ENCODE measurements at places on chromosomes 12 and 14.
A peak's percentile ranks its signal among the peaks of the same experiment; 100 is the strongest.

GRCh38 chr12:120254809-120255208 lies 10.7 kb downstream of the PXN start:
- DNase-seq, result no peak

GRCh38 chr12:14893506-14894250 lies 8.0 kb upstream of the MGP start:
- DNase-seq, result no peak

DNA sequence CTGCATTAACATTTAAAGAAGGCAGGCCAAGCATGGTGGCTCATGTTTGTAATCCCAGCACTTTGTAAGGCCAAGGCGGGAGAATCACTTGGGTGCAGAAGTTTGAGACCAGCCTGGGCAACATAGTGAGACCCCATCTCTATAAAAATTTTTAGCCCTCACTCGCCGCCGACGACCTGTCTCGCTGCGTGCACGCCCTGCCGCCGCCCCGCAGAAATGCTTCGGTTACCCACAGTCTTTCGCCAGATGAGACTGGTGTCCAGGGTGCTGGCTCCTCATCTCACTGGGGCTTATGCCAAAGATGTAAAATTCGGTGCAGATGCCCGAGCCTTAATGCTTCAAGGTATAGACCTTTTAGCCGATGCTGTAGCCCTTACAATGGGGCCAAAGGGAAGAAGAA lies 10.8 kb upstream of the RBMS2 start:
- DNase-seq, result no peak

- DNase-seq, result no peak
Measured at GRCh38 chr12:57049890-57050289, at the start of gene MYO1A. TSS of gene MYO1A (minus strand) at chr12:57050129. CDS start at chr12:57048323, 1,806 bp downstream.

GRCh38 chr12:29569132-29569757 lies 71.8 kb upstream of the OVCH1 start:
- no peak for DNase-seq

DNA sequence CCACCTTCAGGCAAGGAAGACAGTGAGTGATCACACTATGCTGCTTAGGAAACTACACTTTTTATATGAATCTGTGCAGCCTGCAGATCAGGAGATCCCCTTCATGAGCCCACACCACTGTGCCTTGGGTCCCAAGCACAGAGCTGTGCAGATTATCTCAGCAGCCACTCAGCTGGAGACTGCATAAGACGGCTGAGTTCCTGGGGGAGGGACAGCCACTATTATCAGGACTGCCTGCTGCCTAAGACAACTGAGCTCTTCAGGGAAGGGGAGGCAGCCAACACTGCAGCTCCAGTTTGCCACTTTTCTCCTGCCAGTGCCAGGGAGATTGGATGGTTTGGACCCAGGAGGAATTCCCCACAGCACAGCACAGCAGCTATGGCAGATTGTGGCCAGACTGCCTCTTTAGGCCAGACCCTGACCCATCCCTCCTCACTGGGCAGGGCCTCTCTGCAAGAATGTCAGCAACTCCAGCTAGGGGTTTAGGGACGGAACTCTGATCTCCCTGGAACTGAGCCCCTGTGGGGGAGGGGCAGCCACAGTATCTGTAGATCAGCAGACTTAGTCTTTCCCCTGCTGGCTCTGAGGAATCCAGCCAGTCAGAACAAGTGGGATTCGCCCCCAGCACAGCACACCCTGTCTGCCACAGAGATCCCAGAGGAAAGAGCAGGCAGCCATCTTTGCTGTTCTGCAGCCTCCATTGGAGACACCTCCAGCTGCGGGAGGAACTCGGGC lies 141.3 kb downstream of the KLHL28 start:
- DNase-seq, result no peak

- DNase-seq, result no peak
Measured at GRCh38 chr12:105239304-105239703, 3.3 kb upstream of the APPL2 start.

- peak; percentile 92 for DNase-seq
Measured at GRCh38 chr14:21070083-21070609, at the start of gene ARHGEF40. TSS of gene ARHGEF40 (plus strand) at chr14:21070304. CDS start at chr14:21070397, 93 bp downstream.

DNA sequence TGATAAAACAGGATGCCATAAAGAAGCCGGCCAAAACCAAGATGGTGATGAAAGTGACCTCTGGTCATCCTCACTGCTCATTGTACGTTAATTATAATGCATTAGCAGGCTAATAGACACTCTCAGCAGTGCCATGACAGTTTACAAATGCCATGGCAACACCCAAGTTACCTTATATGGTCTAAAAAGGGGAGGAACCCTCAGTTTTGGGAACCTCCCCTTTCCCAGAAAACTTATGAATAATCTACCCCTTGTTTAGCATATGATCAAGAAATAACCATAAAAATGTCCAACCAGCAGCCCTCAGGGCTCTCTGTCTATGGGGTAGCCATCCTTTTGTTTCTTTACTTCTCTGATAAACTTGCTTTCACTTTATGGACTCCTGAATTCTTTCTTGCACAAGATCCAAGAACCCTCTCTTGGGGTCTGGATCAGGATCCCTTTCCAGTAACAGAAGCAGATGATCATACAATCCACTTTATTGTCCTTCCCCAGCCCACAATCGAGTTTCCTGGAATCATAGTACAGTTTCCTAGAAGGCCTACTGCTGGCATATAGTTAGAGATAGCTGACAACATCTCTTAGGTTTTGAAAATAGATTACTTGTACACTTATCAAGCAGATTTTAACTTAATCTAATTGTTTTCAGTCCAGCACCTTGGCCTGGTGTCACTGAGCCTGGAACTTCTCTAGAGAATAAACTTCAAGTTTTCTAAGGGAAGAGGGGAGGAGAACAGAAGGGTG lies 266.7 kb upstream of the HMGA2 start:
- no peak for DNase-seq

DNA sequence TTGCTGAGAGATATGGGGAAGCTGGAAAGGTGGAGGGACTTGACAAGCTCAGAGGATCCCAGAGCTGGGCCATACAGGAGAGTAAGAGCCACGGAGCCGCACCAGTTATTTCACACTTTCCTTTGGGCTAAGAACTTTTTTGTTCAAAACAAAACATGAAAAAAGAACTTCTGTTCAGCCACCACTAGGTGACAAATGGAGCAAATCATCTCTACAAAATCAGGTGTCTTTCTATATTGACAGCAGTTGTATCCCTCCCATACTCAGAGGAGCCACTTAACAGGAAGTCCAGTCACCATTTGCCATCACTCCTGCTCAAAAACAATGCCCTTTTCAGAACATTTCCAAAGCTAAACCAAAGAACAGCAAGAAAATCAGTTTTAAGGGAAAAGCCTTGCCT lies 70.3 kb upstream of the DBX2 start:
- DNase-seq, result no peak

DNA sequence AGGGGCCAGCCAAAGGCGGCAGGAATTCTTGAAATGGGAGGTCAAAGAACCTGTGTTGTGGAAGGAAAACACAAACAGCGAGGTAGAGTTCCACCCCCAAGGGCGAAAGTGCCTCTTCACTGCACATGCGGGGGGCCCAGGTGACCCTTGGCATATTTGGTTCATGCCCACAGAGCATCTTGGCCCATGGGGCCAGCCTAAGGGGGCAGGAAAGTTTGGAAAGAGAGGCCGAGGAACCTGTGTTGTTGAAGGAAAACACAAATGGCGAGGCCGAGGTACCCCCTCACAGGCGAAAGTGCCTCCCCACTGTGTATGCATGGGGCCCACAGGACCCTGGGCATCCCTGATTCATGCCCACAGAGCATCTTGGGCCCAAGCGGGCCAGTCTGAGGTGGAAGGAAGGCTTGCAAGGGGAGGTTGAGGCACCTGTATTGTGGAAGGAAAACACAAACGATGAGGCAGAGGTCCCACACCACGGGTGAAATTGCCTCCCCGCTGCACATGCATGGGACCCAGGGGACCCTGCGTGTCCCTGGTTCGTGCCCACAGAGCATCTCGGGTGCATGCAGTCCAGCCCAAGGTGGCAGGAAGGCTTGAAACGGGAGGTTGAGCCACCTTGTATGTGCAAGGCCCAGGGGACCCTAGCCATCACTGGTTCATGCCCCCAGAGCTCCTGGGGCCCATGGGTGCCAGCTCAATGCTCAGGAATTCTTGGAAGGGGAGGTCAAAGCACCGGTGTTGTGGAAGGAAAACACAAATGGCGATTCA lies 384.1 kb downstream of the ALG10 start:
- DNase-seq, result no peak

DNA sequence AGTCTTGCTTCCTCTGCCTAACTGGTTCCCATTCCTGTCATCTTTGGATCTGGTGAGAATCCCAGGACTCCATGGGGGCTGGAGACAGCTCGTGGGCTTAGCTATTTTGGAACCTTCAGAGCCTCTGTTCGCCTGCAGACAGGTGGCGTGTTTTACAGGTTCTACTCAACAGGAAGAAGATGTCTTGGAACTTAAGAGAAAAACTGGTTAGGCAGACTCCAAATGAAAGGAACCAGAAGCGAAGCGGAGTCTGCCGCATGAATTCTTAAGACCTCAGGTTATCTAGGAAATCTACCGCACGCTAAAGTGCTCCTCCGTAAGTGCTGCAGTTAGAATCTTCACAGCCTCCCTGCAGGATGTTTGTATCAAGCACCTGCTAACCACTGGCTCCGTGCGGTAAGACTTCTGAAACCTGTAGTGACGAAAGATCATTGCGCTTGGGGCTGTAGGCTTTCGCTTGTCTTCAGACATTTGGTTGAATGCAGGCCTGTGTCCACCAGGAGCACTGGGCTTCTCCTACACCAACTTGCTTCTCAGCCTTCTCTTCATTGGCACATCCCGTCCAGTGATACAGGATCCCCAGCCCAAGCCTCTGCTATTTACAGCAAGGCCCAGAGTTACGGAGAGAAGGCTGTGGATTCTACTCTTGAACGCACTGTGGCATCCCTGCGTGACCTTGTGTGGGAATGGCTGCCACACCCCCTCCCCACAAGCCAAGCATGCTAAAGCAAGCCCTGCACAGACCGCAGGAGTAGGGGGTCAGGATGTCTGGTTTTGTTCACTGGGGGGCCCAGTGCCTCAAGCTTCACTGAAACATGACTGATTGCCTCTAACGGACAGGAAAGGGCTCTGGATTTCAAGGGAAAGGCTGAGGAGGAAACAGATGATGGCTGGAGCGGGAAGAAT lies 35.0 kb downstream of the ACADS start:
- DNase-seq, result no peak

DNA sequence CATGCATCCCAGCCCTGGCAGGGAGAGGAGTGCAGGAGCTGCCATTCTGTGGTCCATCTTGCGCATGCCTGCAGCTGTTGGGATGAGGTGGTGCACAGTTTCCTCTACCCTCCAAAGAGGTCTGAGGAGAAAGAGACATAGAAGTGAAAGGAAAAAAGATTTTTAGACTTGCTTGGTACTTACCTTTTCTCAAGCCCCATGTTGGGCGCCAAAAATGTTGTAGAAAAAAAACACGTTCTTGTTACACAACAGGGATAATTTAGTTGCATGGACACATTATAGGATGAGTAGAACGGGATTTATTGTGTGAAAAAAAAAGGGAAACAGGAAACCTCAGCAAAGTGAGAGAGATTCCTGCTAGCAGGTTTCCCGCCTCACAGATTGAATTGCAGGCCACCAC lies 244.4 kb upstream of the GARIN2 start:
- DNase-seq, result peak; percentile 57

GRCh38 chr14:20429801-20430669 lies 5.9 kb downstream of the KLHL33 start:
- no peak for DNase-seq

- DNase-seq, result no peak
Measured at GRCh38 chr14:80313806-80314205, 102.5 kb upstream of the DIO2 start.

GRCh38 chr12:115199831-115200230 lies 515.9 kb upstream of the TBX3 start:
- DNase-seq, result no peak

DNA sequence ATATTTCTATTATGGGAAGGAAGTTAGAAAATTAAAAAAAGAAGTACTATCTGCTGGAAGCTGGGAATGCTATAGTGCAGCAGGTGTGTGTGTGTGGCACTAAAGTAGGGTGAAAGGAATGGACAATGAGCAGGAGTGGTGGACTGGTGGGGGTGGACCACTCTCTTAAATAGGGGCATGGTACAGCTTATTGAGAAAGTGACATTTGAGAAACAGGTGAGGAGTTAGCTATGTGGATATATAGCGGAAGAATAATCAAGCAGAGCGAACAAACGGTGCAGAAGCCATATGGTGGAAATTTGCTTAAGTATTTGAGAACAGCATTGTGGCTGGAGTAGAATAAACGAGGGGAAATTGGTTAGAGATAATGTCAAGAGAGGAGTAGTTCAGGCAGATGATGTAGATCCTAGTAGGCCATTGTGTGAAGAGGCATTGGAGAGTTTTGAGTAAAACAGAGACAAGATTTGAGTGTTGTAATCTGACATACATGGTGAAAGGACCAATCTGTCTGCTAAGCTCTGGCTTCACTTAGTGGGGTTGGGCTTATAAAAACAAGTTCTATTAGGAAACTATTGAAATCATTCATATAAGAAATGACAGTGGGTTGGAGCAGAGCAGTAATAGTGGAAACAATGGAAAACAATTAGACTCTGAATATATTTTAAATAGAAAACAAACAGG lies 149.2 kb upstream of the SYT10 start:
- DNase-seq, result no peak
